CD4-positive, alpha-beta T cell treated with Interleukin-21 for 1 hour (primary cell): ENCODE measurements at places on chromosomes 12 and 14.

- peak; percentile 25 for DNase-seq
These were observed 431.5 kb upstream of the OR4E1 start for GRCh38 chr14:22105006-22105623.

GRCh38 chr12:65816086-65816485 is 8.2 kb upstream of the HMGA2 start:
- DNase-seq, result no peak

GRCh38 chr12:7344833-7345606 is 41.1 kb downstream of the ACSM4 start:
- DNase-seq, result no peak

GRCh38 chr12:16297521-16297920 is 20.0 kb upstream of the SLC15A5 start:
- DNase-seq, result no peak

DNA sequence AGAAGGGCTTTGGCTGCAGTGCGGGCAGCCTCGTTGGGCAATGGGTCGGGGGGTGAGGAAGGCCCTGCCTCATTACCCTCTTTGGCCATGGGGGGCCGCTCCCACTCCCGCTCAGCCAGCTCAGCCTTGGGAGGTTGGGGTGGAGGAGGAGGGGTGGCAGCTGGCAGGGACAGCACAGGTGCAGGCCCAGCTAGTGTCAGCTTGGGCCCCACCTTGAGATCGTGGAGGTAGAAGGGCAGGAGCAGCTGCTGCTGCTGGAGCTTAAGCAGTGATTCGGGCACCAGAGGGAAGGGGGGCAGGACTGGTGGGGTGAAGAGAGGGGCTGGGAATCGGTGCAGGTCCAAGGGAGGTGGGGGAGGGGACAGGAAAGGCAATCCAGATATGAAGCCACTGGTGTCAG is 26.0 kb downstream of the ZFHX2 start:
- no peak for DNase-seq

GRCh38 chr14:96790186-96790585 is 7.0 kb upstream of the VRK1 start:
- no peak for DNase-seq

DNA sequence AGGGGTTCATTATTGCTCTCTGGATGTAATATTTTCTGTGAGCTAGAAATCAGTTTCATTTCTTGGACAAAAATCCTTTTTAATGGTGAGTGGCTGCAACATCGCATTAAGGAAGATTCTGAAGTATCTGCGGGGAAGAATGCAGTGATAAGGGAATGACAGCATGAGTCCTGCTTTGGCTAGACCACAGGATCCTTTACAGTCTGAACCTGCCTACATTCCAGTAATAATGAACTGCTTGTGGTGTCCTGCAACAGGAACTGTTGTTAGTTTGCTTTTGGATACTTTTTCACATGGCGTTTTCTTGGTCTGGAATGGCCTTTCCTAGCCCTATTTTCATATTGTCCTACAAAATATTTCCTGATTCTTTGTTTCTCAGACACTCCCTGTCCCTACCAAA is 15.7 kb downstream of the MDM2 start:
- no peak for DNase-seq

DNA sequence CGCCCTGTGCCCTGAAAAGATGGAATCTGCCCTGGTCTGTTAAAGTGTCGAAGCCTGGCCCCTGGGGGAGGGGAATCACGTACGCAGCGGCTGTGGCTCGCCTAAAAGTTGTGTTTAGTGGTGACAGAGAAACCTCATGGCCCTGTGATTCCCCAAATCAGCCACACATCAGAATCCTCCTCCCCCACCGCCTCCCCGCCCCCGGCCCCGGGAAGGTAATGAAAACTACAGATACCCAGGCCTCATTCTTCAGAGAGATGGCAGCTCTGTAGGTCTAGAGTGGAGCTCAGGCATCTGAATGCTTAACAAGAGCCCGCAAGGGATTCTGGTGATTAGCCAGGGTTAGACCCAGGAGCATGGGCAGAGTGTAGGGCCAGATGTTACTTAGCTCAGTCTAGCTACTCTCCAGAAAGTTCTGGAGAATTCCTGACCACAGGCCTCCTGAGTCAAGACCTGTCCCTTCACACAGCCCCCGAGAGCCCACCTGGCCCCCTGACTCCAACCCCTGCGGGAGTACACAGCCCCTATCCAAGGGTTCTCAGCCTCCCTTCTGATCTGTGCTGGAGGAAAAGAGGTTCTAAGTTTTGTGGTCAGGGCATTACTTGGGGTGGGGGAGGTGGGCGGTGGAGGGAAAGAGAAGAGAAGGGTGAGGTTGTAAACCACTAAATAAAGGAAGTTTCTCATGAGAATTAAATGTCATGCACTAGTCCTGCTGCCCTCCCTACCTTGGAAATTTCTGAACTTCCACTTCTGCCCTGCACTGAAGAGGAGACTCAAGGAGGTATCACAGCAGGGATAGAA is 114.8 kb downstream of the PLXNC1 start:
- peak; percentile 74 for DNase-seq

GRCh38 chr14:52042371-52043289 is 26.2 kb downstream of the NID2 start:
- DNase-seq, result no peak

- peak; percentile 7 for DNase-seq
These were observed 105.4 kb downstream of the FBXL14 start for GRCh38 chr12:1488908-1489381.

- no peak for DNase-seq
These were observed 55.5 kb downstream of the SLC16A7 start for GRCh38 chr12:59651229-59651920.

- peak; percentile 6 for DNase-seq
These were observed 1.3 kb downstream of the ARID4A start for GRCh38 chr14:58299401-58300330.

DNA sequence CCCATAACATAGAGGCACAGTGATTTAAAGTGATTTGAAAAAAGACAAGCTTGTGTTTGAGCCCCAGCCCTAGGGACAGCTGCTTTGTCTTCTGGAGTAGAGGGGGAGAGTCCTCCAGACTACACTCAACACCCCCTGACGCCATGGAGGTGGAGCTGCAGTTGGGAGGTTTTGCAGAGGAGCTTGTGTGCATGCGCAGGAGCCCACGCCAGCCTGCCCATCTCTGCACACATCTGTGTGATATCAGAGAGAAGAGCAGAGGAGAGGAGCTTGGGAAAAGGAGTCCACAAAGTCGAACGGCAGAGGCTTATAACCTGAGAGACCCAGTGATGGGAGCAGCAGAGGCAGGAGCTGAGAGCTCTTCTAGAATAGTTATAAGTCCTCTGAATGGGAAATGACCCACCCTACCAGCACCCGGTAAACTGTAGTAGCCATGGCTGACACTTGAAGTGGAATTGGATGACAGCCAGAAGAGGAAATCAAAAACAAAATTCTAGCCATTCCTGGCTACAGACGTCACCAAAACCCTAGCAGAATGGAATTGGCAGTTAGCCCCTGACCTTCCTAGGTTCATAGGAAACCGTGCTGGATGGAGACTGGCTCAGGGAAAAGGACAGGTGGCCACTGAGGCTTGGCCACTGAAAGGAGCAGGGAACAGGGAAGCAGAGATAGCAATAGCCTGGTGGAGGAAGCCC is 185.1 kb upstream of the VASH1 start:
- no peak for DNase-seq

DNA sequence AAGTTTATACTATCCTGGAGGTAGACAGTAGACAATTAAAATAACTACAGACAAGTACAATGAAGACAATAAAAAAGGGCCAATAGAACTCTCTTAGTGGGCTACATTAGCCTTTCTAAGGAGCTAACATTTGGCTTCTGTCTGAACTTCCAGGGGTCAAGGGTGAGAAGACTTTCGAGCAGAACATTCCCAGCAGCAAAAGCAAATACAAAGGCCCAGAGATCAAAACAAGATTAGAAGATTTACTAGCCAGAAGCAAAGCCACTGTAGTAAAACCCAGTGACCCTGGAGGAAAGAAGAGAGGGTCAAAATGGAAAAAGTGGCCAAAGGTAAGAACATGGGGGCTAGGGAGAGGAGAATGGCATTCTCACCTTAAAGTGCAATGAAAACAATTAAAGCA is 63.2 kb downstream of the ATP2B1 start:
- no peak for DNase-seq

DNA sequence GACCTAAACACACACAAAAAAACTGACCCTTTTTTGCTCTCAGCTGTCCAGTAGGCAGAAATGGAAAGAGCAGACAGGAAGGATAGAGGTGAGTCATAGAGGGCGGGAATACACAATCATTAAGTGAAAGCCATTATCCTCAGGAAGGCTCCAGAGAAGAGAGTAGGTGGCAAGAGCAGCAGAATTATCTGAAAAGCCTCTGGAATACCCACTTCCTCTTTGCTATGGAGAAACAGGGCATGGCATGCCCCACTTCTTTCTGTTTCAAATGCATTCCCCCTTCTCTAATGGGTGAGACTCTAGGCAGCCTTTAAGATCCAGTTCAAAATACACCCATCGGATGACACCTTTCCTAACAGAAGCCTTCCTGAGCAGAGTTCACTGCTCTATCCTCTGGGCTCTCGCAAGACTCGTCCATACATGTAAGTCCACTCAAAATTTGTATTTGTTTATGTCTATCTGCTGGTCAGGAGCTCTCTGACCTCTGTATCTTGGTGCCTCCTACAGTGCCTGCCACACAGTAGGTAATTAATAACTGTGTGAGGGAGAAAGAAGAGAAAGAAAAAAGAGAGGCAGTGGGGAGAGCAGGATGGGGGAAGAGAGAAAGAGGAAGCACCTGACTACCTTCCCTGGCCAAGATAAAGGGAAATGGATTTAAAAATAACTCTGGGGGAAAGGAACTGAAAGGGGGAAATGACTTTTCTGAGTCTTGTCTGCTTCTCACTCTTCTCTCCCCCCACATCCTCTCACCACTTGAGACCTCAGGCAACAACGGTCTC is 8.5 kb downstream of the KLHL33 start:
- DNase-seq, result no peak

- peak; percentile 12 for DNase-seq
These were observed 16.7 kb downstream of the EPS8 start for GRCh38 chr12:15772405-15773018.

- no peak for DNase-seq
These were observed 18.1 kb downstream of the VDR start for GRCh38 chr12:47886510-47887240.
